ENCODE measurements at places on chromosomes 3 and 15. TPM values are rescaled to one million over a fixed set of nuclear protein-coding genes. Genes with fewer than 3 reads are reported as not detected.

DUOXA2 gene
- not detected for total RNA-seq

TRIM42 gene
- total RNA-seq: not detected

IL20RB gene
- 1.6 TPM for total RNA-seq

PLD1 gene
- total RNA-seq: 19.4 TPM

MORF4L1 gene
- total RNA-seq: 366 TPM

MTHFS gene
- total RNA-seq: 9.7 TPM

MYEF2 gene
- total RNA-seq: 6.9 TPM

SLCO2A1 gene
- total RNA-seq: 0.43 TPM

ADAMTS7 gene
- total RNA-seq: 17.4 TPM

NR1I2 gene
- under 0.01 TPM for total RNA-seq

GNB4 gene
- 87.2 TPM for total RNA-seq

SLC28A2 gene
- total RNA-seq: not detected

C2CD4A gene
- total RNA-seq: not detected

SLC9A9 gene
- 2.9 TPM for total RNA-seq

OR5H14 gene
- not detected for total RNA-seq

SLC25A38 gene
- total RNA-seq: 18.4 TPM

CCK gene
- not detected for total RNA-seq

TMF1 gene
- total RNA-seq: 45.1 TPM

PIERCE2 gene
- 1.3 TPM for total RNA-seq

CCDC80 gene
- 158 TPM for total RNA-seq

CNTN6 gene
- 0.97 TPM for total RNA-seq

HRG gene
- total RNA-seq: not detected

PLSCR1 gene
- 32.2 TPM for total RNA-seq

ZBED2 gene
- not detected for total RNA-seq

STRA6 gene
- total RNA-seq: 52.7 TPM

CX3CR1 gene
- total RNA-seq: not detected

AGBL1 gene
- total RNA-seq: not detected

RTP1 gene
- not detected for total RNA-seq

GATM gene
- 0.32 TPM for total RNA-seq

CCR2 gene
- not detected for total RNA-seq

IGSF10 gene
- 0.97 TPM for total RNA-seq

LMAN1L gene
- total RNA-seq: not detected

RGMA gene
- not detected for total RNA-seq

FGF7 gene
- total RNA-seq: 369 TPM

CYFIP1 gene
- 108 TPM for total RNA-seq

PPARG gene
- total RNA-seq: 3.5 TPM

CAPN7 gene
- total RNA-seq: 51.4 TPM

ACVR2B gene
- 1.3 TPM for total RNA-seq

SLC2A2 gene
- total RNA-seq: under 0.01 TPM

CAV3 gene
- not detected for total RNA-seq

CLDN18 gene
- total RNA-seq: not detected

TMEM212 gene
- total RNA-seq: not detected

HEG1 gene
- total RNA-seq: 110 TPM

ST8SIA2 gene
- total RNA-seq: not detected

GOLGA6L1 gene
- not detected for total RNA-seq

NOX5 gene
- total RNA-seq: 0.64 TPM

ACTC1 gene
- total RNA-seq: under 0.01 TPM

BFSP2 gene
- total RNA-seq: not detected

TNNC1 gene
- 1.3 TPM for total RNA-seq

C3orf20 gene
- not detected for total RNA-seq

GHSR gene
- total RNA-seq: not detected

TRPM1 gene
- total RNA-seq: under 0.01 TPM

SLC12A1 gene
- total RNA-seq: not detected

SCAANT1 gene
- not detected for total RNA-seq

CLN6 gene
- 15.8 TPM for total RNA-seq

SLC24A5 gene
- total RNA-seq: not detected

EIF2B5 gene
- 28.0 TPM for total RNA-seq

PLCH1 gene
- 14.2 TPM for total RNA-seq

ANKUB1 gene
- total RNA-seq: not detected

Data from fibroblast of villous mesenchyme (primary cell).